ENCODE measurements at places on chromosomes 7 and 10.

DNA sequence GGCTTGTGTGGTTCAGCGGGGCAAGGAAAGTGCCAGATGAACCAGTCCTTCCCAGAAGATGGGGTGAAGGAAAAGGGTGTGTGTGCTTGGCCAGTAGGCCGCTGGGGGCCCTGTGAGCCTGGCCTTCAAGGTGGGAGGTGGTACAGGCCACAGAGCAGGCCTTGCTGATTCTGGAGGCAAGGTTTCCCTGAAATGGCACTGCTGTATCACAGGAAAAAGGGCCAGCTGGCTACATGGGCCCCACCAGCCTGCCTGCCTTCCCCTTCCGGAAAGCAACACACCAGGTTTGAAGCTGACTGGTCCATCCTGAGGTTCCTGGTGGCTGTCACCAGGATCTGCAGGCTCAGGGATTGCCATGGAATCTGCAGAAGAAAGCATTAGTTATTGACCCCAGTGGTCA lies 12.5 kb downstream of the MMRN2 start:
- DNase-seq: no peak

GRCh38 chr7:129824291-129825208 lies 128.2 kb downstream of the UBE2H start:
- DNase-seq: peak; percentile 47

GRCh38 chr10:30784524-30784896 lies 155.0 kb upstream of the LYZL2 start:
- peak; percentile 62 for DNase-seq

DNA sequence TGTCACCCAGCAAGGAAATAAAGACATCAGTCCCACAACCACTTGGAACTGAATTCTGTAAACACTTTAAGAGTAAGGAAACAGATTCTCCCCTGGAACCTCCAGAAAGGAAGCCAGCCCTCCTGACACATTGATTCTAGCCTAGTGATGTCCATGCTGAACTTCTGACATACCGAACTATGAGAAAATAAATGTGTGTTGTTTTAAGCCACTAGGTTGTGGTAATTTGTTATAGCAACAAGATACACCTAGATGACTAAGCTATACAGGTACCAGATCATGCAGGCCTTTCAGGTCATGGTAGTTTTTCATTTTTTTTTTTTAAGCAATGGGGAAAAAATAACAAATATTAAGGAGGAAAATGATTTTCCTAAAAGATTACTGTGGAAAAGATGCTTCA lies 37.6 kb upstream of the LRRTM3 start:
- no peak for DNase-seq
